ENCODE measurements at places on chromosomes 3 and 15. TPM values are rescaled to one million over a fixed set of nuclear protein-coding genes. Genes with fewer than 3 reads are reported as not detected.

The ZSCAN29 gene
- 36.4 TPM for polyA plus RNA-seq

The C3orf22 gene
- polyA plus RNA-seq = 0.25 TPM

The HIGD2B gene
- polyA plus RNA-seq = not detected

The CEP63 gene
- 32.7 TPM for polyA plus RNA-seq

The B3GNT5 gene
- polyA plus RNA-seq = 25.2 TPM

The MGLL gene
- polyA plus RNA-seq = 29.9 TPM

The TIPIN gene
- 17.4 TPM for polyA plus RNA-seq

The STIMATE gene
- 17.9 TPM for polyA plus RNA-seq

DNA sequence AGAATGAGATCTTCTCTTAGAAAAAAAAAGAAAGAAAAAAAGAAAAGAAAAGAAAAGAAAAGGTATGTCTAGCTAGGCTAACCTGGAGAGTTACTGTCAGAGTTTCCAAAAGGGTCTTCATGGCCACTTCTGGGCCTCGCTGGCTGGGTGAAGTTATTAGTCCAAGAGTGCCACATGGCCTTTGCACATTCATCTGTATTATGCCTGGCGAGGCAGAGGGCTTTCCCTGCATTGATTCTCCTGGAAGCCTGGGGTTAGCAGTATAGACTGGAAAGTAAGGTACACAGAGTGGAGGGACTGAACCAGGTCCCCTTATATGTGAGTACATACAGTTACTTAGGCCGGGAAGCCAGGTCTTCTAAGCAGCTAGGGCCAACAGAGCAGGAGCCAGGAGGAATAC, 54.8 kb upstream of the CGNL1 start:
- no peak for DNase-seq

GRCh38 chr15:73922186-73923151, 3.8 kb upstream of the LOXL1 start:
- DNase-seq = peak; percentile 76

DNA sequence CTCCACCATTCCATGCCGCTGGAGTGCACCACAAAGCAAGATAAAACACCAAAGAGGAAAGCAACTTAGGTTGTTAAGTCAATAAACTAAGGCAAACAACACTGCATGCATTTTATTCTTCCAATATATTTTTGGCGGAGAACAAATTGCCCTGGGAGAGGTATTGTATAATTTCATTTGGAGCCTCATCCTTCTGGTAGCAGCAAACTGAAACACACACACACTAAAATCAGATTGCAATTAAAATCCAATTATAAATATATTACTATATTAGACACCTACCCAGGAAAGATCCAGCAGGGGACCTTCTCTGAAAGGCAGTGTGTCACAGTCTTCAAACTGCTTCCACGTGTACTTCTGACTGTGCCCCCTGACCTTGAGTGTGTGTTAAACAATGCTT, 102.3 kb downstream of the RORA start:
- DNase-seq = no peak

DNA sequence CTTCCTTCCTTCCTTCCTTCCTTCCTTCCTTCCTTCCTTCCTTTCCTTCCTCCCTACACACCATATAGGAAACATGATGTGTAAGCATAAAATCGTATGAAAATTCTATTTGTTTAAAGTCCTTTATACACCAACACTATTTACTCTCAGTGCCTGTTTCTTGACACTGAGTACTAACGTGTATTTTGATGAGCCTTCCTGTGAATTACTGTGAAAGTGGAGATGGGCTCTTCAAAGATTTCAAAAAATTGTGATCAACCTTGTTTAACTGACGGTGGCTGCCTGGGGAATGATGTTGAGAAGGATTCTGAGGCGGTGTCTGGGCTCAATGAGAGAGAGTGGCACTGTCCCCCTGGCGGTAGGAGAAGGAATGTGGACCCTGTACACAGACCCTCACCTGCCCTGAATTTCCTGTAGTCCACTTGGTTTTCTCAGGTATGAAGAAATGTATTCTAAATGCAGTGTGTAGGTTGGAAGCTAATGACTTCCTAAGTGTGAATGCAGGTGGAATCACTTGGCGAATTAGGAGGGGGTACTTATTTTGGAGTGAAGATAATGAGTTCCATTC, 237.9 kb downstream of the GAP43 start:
- DNase-seq = no peak

DNA sequence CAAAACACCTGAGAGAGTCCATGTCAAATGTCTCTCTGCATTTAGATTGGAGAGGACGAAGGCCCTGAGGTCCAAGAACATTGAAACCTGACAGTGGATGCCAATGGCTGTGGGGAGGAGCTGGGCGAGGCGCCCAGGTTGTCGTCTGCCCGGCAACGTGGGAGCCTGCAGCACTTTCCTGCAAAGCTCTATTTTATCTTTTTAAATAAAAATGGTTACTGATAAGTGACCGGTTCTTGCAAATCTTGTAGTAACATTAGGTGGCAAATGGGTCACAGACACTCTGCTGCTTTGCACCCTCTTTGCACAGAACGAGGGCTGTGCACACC, 19.5 kb upstream of the FANCD2 start:
- DNase-seq = no peak

GRCh38 chr3:46954178-46954577, 22.4 kb downstream of the CCDC12 start:
- DNase-seq = no peak

- no peak for DNase-seq
Measured at GRCh38 chr3:148999806-149000205, 8.5 kb downstream of the GYG1 start.

DNA sequence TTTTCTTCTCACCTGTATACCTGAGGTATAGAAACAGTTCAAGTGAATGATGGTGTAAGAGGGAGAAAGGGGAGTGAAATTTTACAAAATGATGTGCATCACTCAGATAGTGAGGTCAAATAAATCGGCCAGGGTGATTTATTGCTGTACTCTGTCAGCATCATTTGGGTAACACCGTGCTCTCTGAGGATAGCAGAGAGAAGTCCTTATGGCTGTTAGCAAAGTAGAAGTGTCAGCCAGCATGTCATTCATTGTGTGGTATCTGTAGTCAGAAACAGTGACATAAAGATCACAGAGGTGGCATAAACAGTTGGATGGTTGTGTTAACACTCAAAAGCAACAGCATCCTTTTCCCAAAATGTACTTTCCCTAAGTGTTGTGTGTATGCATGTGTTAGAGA, 53.4 kb downstream of the PSMD6 start:
- no peak for DNase-seq

DNA sequence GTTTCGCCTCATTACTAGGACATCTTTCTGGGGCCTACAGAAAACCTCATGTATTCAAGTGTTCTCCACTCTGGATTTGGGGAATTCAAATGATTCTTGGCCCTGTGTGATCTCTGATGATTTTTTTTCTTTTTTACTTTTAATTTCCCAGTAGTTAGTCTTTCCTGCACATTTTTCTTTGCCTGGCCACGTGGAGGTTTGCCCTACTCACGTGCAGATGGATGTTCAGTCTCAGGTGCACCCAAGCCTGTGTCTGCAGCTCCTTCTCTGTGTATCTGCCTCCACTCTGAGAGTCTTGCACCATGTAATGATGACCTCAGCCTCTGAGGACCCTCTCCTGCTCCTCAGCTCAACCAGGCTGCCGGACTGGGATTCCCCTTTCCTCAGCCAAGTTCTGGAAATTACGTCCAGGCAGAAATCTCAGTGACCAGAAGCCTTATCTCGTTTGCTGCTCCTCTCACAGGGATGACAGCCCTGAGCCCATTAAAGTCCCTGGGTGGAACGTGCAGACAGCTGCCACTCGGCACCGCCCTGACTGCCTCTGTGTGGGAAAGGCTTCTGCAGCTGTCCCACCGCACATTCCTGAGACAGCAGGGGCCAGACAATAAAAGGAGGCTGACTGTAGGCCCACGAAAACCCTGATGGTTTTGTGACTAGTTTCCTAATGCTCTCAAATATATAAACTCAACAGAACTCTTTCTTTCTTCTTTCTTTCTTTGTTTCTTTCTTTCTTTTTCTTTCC, 31.4 kb upstream of the GABRB3 start:
- no peak for DNase-seq

- DNase-seq = no peak
Measured at GRCh38 chr3:63900459-63900858, 11.7 kb downstream of the SCAANT1 start.

DNA sequence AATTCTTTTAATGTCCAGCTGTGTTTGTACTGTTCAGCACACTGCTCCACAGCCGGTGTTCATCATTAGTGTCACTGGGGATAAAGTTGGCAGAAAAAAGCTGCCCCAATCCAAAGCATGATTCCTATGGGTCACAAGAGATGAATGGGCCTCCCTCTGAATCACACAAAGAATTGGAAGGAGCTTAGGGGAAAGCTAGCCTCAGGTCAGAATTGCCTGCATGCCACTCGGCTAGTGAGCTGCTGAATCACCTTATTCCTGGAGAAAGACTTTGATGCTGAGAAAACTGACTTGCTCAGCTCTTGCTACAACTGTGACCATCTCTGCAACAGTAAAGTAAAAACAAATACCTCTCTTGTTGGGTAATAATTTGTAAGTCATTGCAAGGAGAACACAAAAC, 3.5 kb downstream of the CCK start:
- DNase-seq = no peak

- peak; percentile 29 for DNase-seq
Measured at GRCh38 chr3:15113471-15113870, 14.5 kb upstream of the RBSN start.

- no peak for DNase-seq
Measured at GRCh38 chr3:151864423-151865101, 8.9 kb upstream of the SUCNR1 start.

- peak; percentile 69 for DNase-seq
Measured at GRCh38 chr3:8529181-8529637, 27.6 kb downstream of the LMCD1 start.
